ENCODE measurements at places on chromosomes 16 and 17.

GRCh38 chr16:74862743-74863244, 88.2 kb upstream of the FA2H start:
- DNase-seq, result no peak

GRCh38 chr17:14046978-14047377, 22.3 kb upstream of the COX10 start:
- DNase-seq, result no peak

DNA sequence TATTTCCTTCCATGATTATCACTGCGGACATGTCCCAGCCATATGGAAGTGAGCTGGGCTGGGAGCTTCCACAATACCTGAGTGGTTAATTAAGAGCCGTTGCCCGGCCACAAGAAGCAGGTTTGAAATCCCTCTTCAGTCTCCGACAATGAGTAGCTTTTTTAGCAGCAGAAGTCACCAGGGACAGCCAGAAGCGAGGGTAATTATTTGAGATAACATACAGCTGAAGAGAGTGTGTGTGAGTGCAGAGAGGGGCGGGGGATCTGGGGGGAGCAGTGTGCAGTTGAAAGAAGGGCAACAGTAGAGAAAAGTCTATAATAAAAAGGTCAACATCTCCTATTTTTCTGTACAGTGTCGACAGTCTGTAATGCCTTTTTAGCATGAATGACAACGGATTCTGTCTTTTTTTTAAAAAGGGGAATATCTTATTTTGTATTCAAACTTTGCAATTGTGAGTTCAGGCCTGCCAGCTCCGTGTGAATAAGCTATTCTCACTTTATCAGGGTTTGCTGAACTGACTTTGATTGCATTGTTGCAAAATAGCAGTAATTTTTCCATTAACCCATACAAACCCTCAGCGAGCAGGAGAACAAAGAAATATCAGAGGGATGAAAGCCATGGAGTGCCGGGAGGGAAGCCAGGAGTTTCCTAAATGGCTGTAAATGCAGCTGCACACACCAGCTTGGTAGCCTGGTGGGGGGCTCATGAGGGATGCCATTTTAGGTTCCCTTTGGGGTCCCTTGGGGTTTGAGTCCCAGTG, 220.3 kb upstream of the IRX3 start:
- no peak for DNase-seq

DNA sequence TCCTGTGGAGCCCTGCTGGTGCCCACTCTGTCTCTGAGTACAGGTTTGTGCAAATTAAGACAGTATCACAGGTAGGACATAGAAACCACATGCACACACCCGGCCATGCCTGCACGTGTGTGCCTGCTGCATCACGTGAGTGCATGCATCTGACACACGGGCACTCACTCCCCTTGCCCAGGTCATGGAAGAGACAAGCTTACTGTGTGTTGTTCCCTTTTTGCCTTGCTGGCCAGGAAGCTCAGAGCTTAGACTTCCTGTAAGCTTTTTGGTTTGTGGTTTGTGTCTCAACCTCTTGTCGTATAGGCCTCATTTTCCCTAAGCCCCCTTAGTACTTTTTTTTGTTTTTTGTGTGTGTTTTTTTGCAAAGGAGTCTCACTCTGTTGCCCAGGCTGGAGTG, 25.0 kb downstream of the ZNF469 start:
- no peak for DNase-seq

GRCh38 chr16:88599092-88599733, 29.0 kb downstream of the ZC3H18 start:
- DNase-seq, result no peak

GRCh38 chr17:61150686-61151299, 248.8 kb upstream of the TBX2 start:
- no peak for DNase-seq

DNA sequence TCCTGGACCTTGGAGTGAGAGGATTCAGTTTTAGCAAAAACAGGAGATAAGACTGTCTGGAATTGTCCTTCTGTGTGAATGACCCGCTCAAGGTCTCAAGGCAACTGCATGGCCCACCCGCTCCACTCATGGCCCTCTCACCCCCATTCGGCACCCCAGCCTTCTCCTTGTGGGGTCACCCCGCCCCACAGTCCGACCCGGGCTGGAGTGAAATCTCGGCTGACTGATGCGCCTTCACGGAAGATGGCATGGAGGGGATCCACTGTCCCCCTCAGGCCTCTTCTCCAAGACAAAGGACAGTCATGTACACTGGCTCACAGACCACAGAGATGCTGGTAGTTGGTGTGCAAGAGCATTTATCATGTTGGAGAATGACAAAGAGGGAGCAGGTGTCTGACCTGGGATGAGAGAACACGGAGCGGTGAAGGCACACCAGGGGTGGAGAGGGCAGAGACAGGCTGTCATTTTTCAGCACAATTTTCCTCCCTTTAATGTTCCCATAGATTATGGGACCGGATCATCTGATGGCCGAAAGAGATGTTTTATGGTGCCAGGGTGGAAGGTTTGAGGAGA, 391.9 kb upstream of the TNRC6C start:
- DNase-seq, result no peak

GRCh38 chr16:75575958-75576357, 9.8 kb downstream of the GABARAPL2 start:
- DNase-seq, result no peak

DNA sequence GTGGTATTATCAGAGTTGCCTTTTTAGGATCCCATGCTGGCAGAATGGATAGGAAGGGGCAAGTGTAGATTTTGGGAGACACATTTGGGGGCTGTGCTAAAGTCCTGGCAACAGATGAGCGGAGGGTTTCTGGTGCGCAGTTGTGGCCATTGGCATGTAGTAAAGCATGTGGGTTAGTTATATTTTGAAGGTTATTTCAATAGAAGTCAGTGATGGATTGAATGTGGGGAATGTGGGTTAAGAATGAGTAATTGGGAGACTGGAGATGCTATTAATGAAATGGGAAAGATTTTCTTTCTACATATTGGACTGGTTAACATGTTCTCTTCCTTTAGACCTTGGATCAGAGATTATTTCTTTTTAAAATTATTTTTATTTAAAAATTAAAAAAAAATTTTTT, 10.0 kb downstream of the DUS2 start:
- no peak for DNase-seq

GRCh38 chr16:66486199-66486772, 59.2 kb downstream of the BEAN1 start:
- DNase-seq, result no peak

DNA sequence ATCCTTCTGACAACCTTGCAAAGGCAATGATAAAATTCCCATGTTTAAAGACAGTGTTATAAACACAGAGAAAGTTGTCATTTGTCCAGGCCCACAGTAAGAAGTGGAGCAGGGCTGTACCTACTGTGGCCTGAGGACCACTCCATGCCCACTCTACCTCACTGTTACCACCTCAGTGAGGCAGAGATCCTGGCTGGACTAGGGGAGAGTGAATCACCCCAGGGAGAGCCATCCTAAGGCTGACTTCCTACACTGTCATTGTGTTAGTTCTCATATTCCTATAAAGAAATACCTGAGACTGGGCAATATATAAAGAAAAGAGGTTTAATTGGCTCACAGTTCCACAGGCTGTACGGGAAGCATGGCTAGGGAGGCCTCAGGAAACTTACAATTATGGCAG, 228.8 kb upstream of the HSBP1 start:
- DNase-seq, result no peak

GRCh38 chr16:89161763-89162713, 9.5 kb upstream of the CDH15 start:
- no peak for DNase-seq

DNA sequence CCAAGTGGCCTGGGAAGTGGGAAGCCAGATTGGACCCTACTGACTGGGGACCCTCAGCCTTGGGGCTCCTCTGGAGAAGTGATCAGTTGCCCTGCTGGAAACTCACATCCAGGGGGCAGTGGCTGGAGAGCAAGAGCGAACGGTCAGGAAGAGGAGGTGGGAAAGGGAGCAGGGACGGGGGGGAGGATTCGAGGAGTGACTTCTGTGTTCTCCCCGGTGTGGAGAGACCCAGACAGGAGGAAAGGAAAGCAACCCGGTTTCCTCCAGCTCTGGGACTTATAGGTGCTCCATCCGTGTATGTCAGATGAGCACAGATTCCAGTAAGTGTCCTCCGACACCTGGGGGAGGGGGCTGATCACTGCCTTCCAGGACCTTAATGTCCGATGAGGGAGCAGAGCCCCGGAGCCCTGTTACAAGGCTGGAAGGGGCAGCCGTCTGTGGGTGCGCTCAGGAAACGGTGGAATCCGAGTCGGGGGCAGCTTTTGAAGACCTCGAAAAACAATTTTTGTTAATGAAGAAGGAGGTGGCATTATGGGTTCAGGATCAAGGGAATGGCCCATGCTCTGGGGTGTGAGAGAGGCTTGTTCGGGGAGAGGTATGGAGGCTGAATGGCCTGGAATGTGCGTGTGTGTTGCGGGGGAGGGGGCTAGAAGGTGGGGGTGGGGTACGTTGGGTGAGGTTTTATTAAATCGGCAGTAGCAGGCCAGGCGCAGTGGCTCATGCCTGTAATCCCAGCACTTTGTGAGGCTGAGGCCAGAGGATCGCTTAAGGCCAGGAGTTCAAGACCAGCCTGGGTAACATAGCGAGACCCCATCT, 34.8 kb upstream of the NDRG4 start:
- no peak for DNase-seq

- no peak for DNase-seq
These were observed at the start of gene FDXR for GRCh38 chr17:74872313-74873036. FDXR (minus strand) TSS chr17:74872994; CDS start chr17:74872944, 50 bp downstream.

GRCh38 chr17:21843318-21843865, 151.1 kb downstream of the KCNJ18 start:
- no peak for DNase-seq

- no peak for DNase-seq
These were observed 74.7 kb downstream of the WIPI1 start for GRCh38 chr17:68382582-68383085.

GRCh38 chr17:55735731-55736405, 13.2 kb upstream of the TMEM100 start:
- no peak for DNase-seq

- DNase-seq, result no peak
These were observed 63.5 kb upstream of the TEX2 start for GRCh38 chr17:64326420-64327054.

DNA sequence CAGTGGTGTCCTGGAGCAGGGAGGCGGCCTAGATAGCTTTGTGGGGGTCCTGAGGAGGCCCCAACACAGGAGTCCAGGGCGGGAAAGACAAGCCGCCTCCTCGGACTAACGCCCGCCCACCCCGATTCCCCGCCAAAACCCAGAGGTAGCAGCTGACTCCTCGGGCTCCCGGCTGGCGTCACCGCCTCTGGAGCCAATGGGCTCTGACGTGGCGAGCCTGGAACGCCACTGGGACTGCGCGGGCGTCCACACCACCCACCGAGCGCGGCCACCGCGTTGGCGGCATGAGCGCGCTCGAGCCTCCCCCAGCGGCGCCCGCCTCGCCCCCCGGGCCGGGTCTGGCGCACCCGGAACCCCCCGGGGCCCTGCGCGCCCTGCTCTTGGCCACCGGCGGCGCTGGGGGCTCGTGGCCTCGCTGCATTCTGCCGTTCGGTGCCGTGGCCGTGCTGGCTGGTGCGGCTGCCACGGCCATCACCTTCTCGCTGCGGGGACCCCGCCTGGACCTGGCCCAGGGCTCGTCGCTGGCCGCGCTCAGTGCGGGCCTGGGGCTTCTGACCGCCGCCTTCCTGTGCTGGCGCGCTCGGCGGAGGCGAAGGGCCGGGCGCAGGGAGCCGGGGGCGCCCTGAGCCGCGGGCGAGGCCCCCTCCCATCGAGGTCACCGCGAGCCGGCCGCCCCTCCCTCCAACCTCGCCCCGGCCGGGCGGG, 3.4 kb upstream of the NTN3 start:
- no peak for DNase-seq

DNA sequence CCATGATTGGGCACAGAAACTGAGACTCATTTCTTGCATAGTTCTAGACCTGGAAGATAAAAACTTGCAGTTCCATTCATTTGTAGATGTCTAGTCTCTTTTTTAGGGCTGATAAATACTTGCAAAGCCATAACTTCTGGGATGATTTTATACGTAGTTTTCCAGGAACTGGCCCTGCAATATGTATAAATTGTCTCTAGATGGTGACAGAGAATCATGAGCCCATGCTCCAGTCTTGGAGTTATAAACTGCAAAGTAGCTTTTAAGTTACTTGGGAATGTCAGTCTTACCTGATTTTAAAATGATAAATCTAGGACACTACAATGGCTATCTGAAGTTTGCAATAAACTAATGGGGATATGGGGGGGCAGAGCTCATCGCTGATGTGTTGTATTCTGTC, 3.0 kb upstream of the ADAMTS18 start:
- no peak for DNase-seq

- peak; percentile 76 for DNase-seq
These were observed at the start of gene ZNF598 for GRCh38 chr16:2009791-2010510. ZNF598 (minus strand) TSS chr16:2009821.
